Stimulated activated CD8-positive, alpha-beta memory T cell treated with anti-CD3 and anti-CD28 coated beads, Interleukin-15, amount 100 ng/mL, for 1 hour (primary cell): ENCODE measurements at places on chromosomes 13 and 19.

- DNase-seq: no peak
Observed at GRCh38 chr13:25783601-25784024, 268.2 kb downstream of the SHISA2 start.

GRCh38 chr19:38729653-38730469, 14.4 kb downstream of the CAPN12 start:
- DNase-seq: peak; percentile 56

DNA sequence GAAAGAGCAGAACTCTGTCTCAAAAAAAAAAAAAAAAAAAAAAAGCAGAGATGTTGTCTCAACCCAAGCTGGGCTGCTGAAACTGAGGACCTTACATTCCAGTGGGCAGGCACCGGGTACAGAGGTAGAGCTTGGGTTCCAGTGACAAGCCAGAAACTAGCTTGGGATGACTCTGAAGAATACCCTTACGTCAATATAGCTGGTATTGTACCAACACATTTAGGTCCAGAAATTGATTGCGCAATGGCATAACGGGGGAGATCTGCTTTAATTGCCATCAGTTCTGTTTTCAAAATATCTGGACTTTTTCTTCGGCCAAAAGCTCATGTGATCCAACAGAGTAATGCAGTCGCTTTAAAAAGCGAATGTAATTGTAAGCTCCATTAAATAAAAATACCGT, 103.1 kb upstream of the UBL3 start:
- no peak for DNase-seq

- peak; percentile 21 for DNase-seq
Observed at GRCh38 chr13:20161275-20161950, 561 bp upstream of the GJA3 start.

GRCh38 chr13:45328661-45329111, 12.3 kb downstream of the TPT1 start:
- DNase-seq: no peak

- DNase-seq: no peak
Observed at GRCh38 chr13:57634839-57635165, 3.3 kb downstream of the PCDH17 start.

DNA sequence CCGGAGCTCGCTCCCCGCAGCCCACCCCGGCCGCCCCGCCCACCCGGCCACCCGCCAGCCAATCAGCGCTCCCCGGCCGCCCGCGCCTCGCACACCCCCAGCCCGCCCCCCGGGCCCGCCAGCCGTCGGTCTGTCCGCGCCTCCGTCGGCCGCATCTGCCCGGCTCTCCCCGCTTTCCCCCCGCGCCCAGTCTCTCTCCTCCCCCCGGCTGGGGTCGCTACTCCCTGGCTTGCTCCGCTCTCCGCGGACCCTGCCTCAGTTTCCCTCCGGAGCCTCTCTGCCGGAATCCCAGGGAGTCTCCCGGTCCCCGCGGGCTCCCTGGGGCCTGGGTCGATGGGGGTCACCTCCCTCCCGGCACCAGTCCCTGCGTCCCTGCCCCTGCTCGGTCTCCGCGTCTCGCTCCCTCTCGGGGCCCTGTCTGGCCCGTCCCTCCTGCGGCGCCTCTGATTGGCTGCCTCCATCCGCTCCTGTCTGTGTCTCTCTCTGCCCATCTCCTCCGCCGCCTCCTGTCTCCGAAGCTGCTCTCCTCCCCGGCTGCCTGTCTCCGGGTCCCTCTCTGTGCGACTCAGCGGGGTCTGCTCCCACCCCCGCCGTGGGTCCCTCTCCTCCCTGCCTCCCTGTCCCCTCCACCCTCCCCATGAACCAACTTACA, 484 bp downstream of the IL11 start:
- DNase-seq: no peak

GRCh38 chr19:6976197-6976596, 45.0 kb downstream of the MBD3L2B start:
- DNase-seq: no peak

GRCh38 chr13:104327211-104327610, 1261.0 kb upstream of the SLC10A2 start:
- no peak for DNase-seq
